Nasal cavity respiratory epithelium epithelial cell of viscerocranial mucosa (primary cell): ENCODE measurements at places on chromosomes 3 and 15. TPM values are rescaled to one million over a fixed set of nuclear protein-coding genes. Genes with fewer than 3 reads are reported as not detected.

CPNE9 gene
- total RNA-seq: not detected in 2 replicates

PLCH1 gene
- 0.14 and 0.34 TPM in 2 replicates for total RNA-seq

SLC28A2 gene
- total RNA-seq: not detected in 2 replicates

EPHB3 gene
- 11.3 and 38.6 TPM in 2 replicates for total RNA-seq

LCTL gene
- total RNA-seq: not detected in 2 replicates

MESP1 gene
- 0.07 and 0.34 TPM in 2 replicates for total RNA-seq
